NCI-H2081 treated with DMSO at 0.1 percent for 48 hours (cell line): ENCODE measurements at places on chromosomes 1 and 21.

GRCh38 chr1:99082366-99082765, 77.7 kb upstream of the PLPPR5 start:
- no peak for DNase-seq

- DNase-seq = no peak
These were observed 15.1 kb upstream of the JUN start for GRCh38 chr1:58798910-58799442.

GRCh38 chr1:20229171-20229570, 42.9 kb upstream of the PLA2G2C start:
- DNase-seq = no peak

DNA sequence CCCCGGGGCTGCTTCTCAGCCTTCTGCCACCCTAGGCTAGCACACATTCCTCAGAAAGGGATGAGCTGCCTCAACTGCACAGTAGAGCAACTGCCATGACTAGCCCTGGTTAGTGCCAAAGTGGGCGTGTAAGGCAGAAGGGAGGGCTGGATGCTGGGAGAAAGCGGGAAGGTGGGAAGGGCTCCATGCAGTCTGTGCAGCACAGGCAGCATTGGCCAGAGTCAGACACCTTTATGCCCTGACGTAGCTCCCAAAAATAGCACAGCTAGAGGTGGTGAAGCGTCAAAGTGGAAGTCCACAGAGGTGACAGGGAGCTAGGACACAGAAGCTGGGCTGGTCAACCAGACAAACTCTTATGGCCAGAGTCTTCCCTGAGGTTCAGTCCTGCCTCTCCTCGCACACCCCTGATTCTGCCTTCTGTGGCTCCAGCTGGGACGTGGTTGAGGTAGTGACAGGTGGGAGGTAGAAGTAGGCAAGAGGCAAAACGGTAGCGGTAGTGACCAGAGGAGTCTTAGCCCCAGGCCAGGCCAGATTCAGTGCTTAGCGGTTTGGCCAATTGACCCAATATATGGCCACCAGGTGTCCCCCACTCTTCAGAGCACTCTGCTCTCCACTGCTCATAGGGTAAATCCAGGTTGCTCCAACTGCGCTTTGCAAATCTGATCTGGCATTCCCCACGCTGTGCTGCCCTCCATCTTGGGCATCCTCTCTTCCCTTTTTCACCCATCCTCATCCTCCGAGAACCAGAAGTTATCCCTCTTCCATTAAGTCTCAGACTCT, 45.6 kb downstream of the DDX20 start:
- DNase-seq = no peak

DNA sequence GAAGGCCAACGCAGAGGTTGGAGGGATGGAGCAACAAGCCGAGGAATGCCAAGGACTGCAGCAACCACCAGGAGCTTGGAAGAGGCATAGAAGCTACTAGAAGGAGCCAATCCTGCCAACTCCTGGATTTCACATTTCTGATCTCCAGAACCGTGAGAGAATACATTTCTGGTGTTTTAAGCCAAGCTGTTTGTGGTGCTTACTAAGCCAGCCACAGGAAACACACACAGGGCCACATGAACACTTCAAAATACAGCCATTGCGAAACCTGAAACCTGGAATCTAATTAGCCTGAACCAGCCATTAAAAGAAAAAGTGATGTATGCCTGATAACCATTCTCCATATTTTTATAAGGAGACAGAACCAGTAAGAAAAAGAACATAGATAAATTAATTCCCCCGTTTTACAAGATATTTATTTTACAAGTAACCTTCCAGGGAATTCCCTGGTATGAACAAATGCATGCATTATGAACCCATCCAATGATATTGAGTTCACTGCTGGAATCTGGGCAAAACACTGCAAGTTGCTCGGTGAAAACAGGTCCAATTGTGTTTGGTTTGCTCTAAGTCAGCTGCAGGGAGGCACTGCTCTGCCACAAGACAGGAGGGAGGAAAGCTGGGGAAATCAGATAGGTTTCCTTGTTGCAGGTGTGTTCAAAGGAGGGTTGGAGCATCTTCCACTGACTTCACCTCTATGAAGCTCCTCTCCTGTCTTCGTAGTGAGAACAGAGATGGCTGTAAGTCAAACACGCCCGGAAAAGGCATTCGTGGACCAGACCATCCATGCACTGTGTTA, 70.2 kb downstream of the ETS2 start:
- no peak for DNase-seq

GRCh38 chr1:184036517-184036949, 995 bp downstream of the COLGALT2 start:
- DNase-seq = no peak

GRCh38 chr1:203404546-203404945, 53.6 kb upstream of the FMOD start:
- DNase-seq = no peak

DNA sequence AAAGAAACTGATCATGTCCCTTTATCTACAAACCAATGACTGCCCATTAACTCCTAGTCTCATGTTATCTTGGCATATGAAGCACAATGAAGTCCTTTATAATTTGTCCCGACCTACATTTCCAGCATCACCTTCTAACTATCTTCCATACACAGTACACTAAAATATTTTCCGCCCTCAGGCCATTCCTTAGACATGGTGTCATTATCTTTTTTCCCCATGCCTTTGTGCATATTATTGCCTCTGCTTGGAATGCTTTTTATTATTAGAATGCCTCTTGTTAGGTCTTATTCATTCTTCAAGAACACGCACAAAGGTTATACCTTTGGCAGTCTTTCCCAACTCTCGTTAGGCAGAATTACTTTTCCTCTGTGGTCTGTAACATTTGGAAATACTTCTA, 39.6 kb downstream of the ATG4C start:
- no peak for DNase-seq

- DNase-seq = no peak
These were observed 60.7 kb downstream of the FOXD2 start for GRCh38 chr1:47498551-47498950.

DNA sequence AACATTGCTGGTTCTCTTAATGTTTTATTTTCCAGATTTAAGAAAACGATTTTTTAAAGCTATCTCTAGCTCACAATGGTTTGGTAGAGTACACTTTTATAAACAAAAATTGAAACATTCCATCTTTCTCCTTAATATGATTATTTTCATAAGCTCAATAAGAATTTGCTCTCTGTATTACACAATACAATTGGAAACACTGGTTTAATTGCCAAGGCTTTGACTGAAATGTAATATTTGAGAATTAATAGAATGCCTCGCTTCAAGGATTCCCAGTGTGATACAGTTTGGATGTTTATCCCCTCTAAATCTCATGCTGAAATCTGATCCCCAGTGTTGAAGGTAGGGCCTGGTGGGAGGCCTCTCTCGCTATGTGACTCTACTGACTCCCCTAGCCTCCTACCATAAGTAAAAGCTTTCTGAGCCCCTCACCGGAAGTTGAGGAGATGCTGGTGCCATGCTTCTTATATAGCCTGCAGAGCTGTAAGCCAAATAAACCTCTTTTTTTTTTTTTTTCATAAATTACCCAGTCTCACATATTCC, 67.4 kb downstream of the DDAH1 start:
- DNase-seq = no peak

- no peak for DNase-seq
These were observed 75.4 kb downstream of the NOS1AP start for GRCh38 chr1:162144853-162145252.

DNA sequence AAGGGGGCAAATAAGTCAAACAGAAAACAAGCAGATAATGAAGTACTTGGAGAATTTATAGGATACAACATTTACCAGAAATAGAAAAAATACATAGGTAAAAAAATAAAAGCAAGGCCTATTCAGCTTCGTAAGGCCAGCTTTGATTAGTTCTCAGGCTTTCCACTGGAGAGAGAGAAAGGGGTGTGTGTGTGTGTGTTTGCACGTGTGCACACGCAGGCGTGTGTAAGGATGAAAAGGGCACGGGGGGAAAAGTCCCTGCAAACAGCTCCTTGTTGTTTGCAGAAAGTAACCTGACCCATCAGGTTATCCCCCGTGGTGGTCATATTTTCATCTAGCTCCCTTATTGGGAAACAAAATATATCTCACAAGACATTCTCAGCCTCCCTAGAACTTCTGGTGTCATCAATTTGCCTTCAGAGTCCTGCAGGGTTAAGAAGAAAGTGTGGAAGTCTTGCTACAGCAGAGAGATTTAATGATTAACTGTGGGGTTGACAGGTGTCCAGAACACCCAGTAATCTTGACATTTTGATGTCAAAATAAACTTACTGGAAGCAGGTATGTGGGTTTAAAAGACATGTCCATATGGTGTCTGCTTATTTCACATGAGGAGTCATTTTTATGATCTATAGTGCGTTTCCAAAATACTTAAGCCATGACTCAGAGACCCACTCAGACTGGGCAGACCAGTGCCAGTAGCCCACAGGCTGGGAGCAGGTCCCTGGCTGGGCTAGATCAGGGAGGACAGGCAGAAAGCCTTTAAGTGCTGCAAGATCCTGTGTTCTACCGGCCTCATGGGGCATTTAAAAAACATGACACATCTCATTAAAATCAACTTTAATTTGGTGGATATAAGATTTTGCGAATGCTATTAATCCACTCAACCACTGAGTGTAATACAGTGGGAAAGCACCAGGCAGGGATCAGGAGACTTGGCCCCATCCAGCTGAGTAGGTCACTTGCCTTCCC, 487.6 kb upstream of the CAMK1G start:
- DNase-seq = no peak

GRCh38 chr1:86633921-86634320, 70.5 kb upstream of the SH3GLB1 start:
- DNase-seq = no peak

DNA sequence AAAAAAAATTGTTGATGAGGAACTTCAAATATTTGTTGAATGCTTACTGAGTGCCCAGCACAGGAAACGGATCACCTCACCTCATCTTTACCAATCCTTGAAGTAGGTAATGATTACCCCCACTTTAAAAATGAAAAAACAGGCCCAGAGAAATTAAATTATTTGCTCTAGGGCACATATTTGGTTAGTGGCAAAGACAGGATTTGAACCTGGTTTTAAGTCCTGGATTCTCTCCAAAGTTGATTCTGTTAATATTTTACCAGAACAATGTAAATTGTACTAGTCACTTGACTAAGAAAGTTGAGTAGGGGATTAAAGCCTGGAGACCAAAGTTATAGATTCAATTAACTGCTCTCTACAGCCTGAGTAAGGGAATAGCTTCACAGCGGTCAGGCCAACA, 97.9 kb downstream of the GIPC2 start:
- DNase-seq = no peak

DNA sequence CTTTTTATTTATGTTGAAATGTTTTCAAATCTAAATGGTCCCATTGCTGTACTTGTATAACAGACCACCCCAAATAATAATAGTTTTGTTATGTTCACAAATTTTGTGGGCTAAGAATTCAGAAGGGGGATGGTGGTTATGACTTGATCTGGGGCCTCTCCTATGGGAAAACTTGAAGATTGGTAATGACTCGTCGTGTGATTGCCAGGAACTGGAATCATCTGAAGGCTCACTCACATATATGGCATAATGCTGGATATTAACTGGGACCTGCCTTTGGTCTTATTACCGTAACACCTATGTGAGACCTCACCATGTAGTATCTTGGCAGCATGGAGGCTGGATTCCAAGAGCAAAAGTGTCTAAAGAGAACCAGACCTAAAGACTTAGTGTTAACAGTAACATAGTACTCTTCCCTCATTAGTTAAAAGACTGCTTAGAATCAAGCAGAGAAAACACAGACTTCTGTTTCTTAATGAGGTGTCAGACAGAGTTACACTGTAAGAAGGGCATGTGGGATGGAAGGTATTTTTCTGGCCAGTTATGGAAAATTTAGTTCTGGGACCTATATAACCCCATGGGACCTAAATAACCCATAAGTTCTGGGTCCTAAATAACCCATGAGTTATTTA, 11.9 kb downstream of the LYPLAL1 start:
- no peak for DNase-seq

DNA sequence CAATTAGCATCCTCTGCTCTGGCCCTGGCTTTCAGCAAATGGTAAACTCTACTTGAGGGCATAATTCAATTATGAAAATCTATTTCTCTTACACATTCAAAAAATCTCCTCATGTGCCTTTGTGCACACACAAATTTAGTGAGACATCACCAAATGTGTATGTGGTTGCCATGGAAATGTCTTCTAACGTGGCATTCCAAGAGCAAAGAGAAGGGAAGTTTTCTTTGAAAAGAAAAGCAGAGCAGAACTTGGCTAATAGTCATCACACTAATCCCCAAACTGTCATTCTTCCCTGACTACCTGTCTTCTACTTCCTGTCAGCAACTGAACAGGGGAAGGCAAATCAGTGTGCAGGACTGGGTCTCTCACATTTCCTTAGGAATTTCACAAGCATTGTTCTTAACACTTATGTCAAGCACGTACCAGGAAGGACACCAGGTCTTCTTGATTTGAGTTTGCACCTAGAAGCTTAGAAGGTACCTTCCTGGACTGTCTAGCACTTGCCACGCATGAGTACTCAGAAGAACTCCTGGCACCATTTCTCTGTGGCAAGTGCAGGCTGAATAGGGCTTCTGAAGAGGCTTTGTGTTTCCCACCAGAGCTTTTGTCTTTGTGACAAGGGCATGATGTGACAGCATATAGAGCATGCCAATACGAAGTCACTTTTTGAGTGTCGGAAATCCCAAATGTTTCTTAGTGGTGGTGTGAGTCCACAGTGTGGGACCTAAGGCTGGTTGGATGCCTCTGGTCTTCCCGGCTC, 32.3 kb downstream of the MAN1C1 start:
- DNase-seq = no peak

GRCh38 chr1:110258734-110259133, 48.6 kb downstream of the KCNC4 start:
- no peak for DNase-seq

DNA sequence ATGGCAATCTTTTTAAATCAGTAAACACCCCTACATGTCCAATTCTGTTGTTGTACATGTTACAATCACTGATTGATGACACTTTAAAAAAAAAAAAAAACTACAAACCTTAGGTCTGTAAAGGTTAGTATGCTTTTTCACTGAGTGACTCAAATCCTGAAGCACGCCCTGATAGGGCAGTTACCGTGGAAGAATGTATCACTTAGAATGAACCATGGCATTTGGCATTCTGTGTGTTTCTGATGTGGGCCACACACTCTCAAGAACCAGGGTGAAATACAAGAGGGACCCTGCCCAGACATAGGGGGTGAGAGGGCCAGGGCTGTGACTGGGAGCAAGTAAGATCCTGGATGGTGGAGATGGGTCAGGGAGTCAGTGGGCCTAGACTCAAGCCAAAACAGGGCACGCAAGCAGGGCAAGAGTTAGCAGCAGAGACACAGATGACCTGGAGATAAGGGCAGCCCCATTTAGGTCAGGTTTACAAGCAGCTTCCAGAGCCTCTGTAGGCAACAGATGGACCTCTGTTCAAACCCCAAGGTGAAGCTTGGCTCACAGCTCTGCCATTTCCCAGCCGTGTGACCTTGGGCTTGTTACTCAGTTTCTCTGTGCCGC, 47.6 kb upstream of the DMRTB1 start:
- DNase-seq = no peak

- no peak for DNase-seq
These were observed 27.3 kb downstream of the LHX9 start for GRCh38 chr1:197944485-197944884.

- no peak for DNase-seq
These were observed at the start of gene SYNC for GRCh38 chr1:32702599-32703478. Gene SYNC, minus strand, starts transcription at chr1:32702770. Its CDS starts 110 bp downstream, at chr1:32702660.

GRCh38 chr1:214857716-214858115, 224.8 kb upstream of the KCNK2 start:
- no peak for DNase-seq
